ENCODE measurements at places on chromosomes 5 and 9. TPM values are rescaled to one million over a fixed set of nuclear protein-coding genes. Genes with fewer than 3 reads are reported as not detected.

GRCh38 chr9:77892955-77893514 is 138.6 kb downstream of the GNAQ start:
- no peak for DNase-seq

Gene CSF2
- total RNA-seq = not detected

DNA sequence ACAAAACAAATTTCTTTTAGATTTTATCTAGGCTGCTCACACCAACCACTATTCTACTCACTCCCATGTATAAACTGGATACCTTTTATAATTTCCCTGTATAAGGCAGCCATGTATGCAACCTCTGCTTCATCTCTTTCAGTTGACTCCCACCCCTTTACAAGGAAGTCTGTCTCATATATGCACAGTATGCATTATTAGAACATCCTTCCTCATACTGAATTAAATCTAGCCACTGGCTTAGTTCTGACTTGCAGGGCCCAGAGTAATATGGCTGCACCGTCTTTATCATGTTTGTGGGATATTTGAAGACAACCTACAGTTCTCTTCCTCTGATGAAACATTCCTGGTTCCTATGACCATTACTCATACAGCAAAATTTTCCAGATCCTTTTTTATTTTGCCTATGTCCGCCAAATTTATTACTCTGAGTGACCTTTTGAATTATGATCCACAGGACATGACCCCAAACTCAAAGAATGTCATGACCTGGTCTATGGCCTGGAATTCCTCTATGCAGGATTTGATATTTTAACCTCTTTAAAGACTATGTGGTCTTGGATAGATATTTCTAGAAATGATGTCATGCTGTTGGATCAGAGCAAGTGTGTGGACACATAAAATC is 76.6 kb upstream of the ITGA1 start:
- no peak for DNase-seq

DNA sequence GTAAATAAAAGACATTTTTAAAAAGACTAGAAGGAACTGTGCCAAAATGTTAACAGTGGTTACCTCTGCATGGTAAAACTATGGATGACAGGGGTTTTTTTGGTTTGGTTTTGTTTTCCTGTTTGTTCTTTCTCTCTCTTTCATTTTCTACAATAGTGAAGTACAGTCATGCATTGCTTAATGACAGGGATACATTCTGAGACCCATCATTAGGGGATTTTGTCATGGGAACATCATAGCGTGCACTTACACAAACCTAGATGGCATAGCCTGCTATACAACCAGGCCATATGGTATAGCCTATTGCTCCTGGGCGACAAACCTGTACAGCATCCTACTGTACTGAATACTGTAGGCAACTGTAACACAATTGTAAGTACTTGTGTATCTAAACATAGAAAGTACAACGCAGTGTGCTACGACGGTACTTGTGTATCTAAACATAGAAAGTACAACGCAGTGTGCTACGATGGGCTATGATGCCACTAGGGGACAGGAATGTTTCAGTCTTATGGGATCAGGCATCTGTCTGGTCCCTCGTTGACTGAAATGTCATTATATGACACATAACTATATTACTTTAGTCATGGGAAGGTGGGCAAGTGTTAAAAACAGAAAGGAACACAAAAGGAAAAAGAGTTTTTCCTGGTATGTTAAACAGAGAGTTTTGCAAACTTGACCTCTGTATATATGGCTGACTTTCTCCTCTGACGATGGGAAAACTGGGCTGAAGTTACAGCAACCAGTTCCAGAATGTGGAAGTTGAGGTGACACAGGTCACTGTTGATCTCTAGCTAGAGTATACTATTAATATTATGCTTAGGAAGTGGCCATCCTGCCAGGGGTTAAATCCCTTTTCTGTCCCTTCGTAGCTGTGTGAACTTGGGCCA is 7.4 kb upstream of the ADAM19 start:
- no peak for DNase-seq

DNA sequence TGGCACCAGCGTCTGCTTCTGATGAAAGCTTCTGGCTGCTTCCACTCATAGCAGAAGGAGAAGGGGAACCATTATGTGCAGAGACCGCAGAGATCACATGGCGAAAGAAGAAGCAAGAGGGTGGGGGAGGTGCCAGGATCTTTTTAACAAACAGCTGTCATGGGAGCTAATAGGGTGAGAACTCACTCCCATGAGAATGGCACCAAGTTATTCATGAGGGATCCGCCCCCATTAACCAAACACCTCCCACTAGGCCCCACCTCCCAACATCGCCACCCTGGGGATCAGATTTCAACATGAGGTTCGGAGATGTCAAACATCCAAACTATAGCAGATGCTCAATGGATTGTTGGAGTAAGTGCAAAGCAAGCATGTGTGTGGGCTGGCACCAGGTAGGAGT is 125.8 kb upstream of the SLIT3 start:
- no peak for DNase-seq

GRCh38 chr9:117074784-117075520 is 339.9 kb downstream of the ASTN2 start:
- no peak for DNase-seq

GRCh38 chr9:108095496-108095895 is 605.9 kb upstream of the KLF4 start:
- no peak for DNase-seq

Gene DIRAS2
- 8.6 TPM for total RNA-seq

- DNase-seq = no peak
Observed at GRCh38 chr5:447501-447900, 4.5 kb downstream of the EXOC3 start.

DNA sequence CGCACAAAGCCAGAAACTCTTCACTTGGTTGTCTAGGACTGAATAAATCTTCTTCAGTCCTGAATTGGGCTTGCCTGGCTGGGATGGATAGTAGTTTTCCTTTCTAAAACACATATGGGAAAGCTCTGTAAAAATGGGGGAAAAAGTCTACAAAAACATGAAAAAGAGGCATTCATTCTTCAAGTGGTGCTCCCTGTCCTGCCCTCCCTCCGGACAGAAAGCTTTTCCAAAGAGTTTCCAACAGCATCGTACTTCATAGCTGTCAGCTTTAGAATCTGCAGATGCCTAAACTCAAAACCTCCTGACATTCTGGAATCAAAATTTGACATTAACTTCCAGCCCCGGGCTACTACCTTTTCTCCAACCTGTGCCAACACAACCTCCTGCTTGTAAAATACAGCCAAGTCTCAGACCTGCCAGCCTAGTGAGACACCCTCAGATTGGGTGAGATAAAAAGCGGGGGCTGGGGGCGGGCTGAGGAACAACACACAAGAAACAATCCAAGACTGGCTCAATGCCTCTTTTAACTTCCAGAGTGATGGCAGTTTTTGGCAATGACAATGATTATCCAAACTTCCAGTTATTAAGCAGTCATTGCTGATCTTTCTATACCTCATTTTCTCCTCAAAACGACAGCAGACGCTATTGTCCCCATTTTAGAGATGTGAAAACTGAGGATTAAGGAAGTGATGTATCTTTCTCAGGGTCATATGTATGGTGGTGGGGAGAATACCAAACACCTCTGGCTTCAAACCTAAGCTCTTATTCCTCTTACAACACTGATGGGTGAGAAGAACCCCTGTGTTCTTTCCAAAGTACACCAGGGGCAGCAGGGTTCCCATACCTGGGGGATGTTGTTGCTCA is 1.3 kb downstream of the TNC start:
- no peak for DNase-seq

DNA sequence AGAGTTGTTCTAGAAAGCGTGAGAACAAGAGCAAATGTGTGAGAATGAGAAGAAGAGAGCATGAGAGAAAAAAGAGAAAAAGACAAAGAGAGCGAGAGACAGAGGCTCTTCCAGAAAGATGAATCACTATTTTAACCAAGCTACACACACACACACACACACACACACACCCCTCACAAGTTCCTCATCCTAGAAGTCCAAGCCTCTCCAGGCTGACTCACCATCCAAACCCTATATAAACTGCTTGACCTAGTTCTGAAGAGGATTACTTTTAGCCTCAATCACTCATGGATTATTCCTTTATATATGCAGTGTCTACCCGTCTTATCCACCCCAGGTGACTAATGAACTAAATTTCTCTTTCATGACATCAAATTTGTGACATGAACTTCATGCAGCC is 37.6 kb downstream of the C9orf57 start:
- peak; percentile 43 for DNase-seq

- no peak for DNase-seq
Observed at GRCh38 chr5:17070647-17071046, 134.6 kb upstream of the MYO10 start.

DNA sequence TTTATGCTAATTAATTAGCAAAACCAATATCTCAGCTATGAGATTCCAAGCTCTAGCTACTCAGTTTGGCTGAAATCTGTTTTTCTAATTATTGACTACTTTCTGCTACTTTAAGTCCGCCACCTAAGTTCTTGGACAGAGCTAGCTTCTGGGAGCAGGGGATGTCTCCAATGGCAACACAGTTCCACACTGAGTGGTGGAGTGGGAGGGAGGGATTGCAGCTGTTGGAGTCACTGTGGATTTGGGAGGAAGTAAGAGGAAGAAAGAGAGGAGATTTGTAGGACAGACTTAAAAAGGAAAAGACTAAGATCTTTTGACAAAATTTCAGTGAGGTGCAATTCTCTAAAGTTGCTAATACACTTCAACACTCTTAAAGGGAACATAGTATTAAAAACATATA is 450.8 kb downstream of the NFIB start:
- no peak for DNase-seq

DNA sequence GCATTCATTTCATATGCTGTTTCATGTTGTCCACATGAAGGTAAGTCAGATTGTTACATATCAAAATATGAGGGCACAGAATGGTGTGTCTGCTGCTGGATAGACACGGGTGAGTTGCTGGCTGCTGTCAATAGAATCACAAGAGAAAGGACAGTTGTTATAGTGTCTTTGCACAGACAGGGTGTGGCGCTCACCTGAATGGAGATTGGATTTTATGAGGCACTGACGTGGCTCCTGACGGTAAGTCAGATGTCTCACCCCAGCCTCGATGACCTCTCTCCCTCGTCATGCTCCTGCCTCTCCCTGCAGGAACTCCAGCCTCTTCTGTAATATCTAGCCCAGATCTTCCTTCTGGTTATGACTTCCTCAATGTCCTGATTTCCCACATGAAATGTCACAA is 75.4 kb upstream of the SELENOP start:
- no peak for DNase-seq

GRCh38 chr5:158718738-158719505 is 380.8 kb downstream of the EBF1 start:
- DNase-seq = no peak

DNA sequence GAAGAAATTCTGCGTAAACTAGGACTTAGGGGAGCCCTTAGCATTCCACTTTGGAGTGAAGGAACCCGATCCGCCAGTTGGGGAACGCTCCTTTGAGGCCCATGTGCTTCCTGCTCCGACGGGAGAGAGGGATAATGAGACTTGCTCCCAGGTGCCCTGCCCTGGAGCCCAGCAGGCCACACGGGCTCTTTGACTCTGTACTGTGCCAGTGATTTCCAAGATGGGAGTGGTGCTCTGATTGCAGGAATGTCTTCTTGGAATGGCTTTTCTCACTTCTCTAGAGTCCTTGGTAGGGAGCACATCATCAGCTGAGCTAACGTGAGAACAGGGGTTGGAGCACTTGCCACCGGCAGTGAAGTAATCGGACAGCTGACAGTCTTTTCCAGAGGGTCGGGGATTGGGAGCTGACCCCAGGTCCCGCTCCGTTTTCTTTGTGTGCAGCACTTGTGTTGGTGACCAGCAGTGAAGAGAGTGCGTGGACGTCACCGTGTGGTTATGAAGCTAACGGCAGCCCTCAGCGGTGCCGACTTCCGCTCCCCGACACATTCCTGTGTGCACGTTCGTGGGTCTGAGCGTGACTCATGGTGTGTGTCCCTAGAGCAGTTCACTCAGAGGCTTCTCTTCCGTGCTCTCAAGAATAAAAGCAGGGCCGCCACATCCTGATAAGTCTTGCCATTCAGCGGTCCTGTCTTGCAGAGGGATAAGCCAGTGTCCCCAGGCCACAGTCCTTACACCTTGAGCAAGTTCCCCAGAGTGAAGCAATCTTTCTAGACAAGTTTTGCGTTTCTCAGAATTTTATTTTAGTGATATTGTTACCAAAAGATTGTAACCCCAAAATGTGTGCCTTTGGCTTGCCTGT is 25.6 kb downstream of the ABL1 start:
- peak; percentile 84 for DNase-seq

GRCh38 chr5:55037046-55037771 is 13.2 kb downstream of the GZMK start:
- no peak for DNase-seq

DNA sequence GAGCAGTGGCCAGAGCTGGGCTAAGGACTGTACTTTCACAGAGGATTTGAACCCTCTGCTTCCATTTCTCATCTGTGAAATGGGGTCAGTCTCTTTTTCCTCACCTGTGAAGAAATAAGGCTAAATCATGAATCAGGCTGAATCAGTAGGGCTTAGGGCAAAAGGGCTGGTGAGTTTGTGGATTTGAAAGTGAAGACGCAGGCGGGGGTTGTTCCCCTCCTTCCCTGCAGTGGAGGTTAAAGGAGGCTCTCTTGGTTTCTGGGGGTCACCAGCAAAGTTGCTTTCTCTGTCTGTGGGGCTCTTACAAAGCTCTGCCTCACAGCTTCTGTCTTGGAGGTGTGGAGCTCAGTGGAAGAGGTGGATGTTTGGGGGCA is 17.6 kb upstream of the NDST1 start:
- no peak for DNase-seq

DNA sequence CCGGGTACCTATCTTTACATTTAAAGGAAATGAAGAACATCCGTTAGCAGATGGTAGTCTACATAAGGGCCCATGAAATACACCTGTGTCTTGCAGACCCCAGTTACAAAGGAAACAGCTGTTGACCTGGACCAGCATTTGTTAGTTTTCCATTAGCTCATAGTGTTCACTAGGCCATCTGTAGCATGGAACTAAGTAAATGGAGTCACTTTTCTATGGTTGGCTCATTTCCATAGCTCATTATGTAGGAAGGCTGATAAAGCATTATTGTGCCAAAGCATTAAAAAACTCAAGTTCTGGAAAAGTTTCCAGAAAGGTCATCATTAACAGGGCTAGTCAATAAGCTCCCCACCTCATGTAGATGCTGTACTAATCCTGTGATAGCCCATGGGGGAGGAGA is 62.1 kb downstream of the PCSK1 start:
- DNase-seq = no peak

- DNase-seq = no peak
Observed at GRCh38 chr5:87752362-87752761, 339.6 kb upstream of the CCNH start.

GRCh38 chr9:93896496-93897033 is 58.6 kb downstream of the BARX1 start:
- no peak for DNase-seq

Gene ENTPD8
- not detected for total RNA-seq

Gene PLEKHG4B
- not detected for total RNA-seq

- DNase-seq = no peak
Observed at GRCh38 chr5:142385194-142385593, 60.4 kb upstream of the SPRY4 start.

- DNase-seq = no peak
Observed at GRCh38 chr5:17482790-17483189, 15.2 kb upstream of the TAF11L2 start.

Gene TAS2R1
- total RNA-seq = not detected

DNA sequence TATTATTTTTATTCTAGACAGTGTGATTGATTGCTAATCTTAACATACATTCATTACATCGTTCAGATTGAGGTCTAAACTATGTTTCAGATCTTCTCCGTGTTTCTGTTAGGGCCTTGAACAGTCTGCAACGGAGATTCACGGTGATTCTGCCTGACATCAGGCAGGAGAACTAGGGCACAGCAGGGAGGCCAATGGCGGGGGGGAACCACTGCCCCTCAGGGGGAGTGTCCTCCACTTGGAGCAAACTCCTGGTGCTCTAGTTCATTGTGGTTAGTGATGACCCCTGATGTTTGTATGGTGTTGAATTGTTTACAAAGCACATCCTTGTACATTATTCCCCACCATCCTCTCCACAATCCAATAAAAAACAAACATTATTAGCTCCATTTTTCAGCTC is 173.5 kb downstream of the ZNF608 start:
- no peak for DNase-seq

Measured in Caki2 (cell line).